CD4-positive, alpha-beta T cell treated with Interleukin-15 for 1 hour (primary cell): ENCODE measurements at places on chromosomes 6 and 20.

DNA sequence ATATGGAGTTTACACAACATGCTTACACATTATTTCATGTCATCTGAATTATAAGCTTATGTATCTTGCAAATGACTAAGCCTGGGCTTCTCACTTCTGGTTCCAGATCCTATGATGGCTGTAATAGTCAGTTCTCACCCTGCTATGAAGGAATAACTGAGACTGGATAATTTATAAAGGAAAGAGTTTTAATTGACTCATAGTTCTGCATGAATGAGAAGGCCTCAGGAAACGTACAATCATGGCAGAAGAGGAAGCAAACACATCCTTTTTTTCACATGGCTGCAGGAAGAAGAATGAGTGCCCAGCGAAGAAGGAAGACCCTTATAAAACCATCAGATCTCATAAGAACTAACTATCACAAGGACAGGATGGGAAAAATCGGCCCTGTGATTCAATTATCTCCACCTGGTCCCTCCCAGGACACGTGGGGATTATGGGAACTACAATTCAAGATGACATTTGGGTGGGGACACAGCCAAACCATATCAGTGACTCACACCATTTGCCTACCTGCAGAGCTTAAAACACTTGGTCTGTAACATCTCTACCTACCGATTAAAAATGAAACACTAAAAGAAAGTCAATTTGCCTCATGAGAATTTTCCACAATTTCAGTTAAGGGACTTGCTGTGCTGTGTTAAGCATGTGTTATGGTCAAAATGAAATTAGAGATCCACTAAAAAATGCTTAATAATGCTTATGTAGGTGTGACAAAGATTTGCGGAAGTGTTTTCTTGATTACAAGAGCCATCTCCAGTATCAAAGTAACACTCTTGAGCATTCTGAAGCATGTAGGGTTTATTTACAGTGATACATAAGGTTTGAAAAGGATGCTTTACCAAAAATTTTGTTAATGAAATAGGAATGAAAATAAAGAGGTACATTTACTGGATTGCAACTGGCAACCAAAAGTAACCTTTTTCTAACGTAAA, 2.2 kb upstream of the RWDD1 start:
- no peak for DNase-seq

GRCh38 chr20:37693242-37693634, 592 bp upstream of the CTNNBL1 start:
- DNase-seq, result no peak

- no peak for DNase-seq
Observed at GRCh38 chr20:40244286-40244685, 444.8 kb downstream of the MAFB start.

DNA sequence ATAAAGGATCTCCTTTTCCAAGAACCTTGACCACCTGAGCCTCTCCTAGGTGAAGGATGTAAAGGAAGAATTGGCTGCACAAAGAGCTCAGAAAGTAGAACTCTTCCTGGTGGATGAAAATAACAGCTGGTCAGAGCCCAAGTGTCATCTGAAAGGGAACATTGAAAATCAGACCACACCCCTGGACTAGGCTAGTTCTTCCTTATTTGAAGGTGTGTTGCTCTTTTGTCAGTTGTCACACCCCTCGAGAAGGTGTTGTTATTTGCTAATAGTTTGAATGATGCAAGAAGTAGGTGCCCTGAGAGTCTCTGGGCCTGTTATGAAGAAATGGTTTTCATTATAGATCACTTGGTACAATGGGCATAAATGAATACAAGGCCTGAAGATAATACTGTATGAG, 31.1 kb downstream of the NHLRC1 start:
- no peak for DNase-seq

DNA sequence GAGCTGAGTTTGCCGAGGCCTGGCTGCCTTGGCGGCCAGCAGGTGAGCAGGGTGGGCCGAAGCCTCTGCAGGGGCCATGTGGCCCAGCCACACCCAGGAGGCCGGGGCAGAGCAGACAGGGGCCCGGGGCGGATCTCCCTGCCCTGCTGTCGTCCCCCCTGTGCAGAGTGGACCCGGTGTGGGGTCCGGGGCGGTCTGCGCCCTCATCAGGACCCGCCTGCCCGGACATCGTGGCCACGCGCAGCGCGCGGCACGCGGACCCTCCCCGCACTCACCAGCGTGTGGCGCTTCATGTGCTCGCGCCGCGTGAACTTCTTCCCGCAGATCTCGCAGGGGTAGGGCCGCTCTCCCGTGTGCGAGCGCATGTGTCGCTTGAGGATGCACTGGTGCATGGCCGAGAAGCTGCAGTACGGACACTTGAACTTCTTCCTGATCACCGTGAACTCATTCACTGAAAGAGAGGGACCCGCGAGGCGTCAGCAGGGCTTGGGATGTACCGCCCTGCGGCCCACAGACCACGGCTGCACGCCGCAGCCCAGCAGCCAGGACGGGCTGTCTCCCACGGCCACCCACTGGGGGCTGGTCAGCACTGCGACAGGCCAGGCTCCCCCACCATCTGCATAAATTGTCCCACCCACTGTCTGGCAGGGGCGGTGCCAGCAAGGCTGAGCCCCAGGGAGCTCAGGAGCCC, 13.0 kb downstream of the SLC2A4RG start:
- DNase-seq, result peak; percentile 3

DNA sequence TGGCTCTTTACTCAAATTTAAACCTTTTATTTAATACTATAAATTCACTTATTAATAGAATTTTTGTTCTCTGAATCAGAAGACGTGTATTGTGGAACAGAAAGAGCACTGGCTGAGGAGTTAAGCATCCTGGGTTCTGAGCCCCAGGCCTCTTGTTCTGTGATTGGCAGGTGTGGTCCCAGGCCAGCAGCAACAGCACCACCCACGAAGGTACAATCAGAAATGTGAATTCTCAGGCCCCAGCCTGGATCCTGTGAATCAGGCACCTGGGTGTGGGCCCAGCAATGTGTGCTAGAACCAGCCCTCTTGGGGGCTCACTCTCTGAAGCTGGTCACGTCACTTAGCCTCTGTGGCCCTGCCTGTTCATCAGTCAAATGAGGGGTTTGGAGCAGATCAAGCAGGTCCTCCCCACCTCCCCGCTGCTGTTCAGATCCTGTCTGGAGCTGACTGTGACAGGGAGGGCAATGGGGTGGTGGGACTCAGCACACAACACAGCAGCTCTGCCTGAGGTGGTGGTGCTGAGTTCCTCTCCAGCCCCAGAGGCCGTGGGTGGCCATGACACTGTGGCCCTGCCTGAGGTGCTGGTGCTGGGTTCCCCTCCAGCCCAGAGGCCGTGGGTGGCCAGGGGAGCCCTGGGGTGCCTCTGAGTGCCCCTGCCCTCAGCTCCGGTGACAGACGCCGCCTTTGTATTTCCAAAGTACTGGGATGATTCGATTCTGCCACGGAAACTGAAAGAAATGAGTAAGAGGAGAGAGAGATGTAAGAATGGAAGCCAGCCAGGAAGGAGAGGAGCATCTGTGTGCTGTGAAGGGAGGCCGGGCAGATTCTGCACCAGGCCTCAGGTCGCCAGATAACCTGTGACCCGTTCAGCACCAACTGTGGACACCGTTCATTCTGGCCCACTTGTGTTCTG, 41.6 kb upstream of the FRMD1 start:
- DNase-seq, result no peak

- DNase-seq, result peak; percentile 86
Observed at GRCh38 chr6:132354517-132355167, 46.6 kb downstream of the MOXD1 start.

DNA sequence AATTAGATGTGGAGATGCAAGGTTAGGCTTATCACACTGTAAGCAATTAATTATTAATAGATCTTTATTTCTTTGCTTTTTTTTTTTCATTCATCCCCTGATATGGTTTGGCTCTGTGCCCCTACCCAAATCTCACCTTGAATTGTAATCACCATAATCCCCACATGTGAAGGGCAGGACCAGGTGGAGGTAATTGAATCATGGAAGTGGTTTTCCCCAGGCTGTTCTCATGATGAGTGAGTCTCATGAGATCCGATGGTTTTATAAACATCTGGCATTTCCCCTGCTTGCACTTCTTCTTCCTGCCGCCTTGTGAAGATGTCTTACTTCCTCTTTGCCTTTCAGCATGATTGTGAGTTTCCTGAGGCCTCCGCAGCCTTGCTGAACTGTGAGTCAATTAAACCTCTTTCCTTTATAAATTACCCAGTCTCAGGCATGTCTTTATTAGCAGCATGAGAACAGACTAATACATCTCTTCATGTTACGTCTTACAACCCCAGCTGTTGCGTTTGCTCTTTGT, 333.8 kb downstream of the CDH26 start:
- no peak for DNase-seq

- no peak for DNase-seq
Observed at GRCh38 chr20:58596750-58597248, 54.3 kb upstream of the STX16 start.

- no peak for DNase-seq
Observed at GRCh38 chr20:15854911-15855310, 718.3 kb downstream of the KIF16B start.
